ENCODE measurements at places on chromosomes 5 and 9.

DNA sequence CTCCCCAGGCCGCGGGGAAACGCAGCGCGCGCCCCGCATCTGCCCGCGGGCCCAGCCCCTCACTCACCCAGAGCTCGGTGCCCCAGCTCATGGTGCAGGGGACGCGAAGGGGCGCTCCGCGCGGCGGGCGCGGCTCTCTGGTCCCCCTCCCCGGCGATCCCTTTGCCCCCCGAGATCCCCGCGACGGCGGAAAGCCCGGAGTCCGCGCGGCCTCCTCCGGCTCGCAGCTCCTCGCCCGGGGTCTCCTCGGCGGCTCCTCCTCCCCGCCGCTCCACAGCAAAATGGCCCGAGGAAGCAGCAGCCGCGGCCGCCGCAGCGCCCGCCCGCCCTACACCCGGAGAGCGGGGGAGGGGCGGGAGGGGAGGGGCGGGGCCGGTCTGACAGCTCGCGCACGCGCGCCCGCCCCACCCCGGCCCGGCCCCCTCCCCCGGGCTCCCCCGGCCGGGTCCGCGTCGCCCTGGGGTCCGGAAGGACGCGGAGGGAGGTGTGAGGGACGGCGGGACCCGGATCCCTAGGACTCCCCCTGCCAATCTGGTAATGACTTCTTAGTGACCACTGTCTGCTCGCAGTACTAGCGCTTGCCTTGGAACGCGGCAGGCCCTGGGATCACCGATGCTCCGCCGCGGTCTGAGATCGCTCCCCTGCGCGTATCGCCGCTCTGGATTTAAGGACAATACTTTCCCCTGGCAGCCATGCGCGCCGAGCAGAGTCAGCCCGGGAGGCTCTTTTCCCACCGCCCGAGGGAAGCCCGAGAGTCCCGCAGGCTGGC is at the start of gene FNBP1:
Gene FNBP1 (minus strand): TSS at position 305 of the 769 bp plus-strand sequence. CDS start 214 bp downstream, at position 91.
- peak; percentile 76 for DNase-seq

GRCh38 chr5:35096216-35096615 is 48.5 kb upstream of the AGXT2 start:
- DNase-seq = no peak

- no peak for DNase-seq
These were observed 72.5 kb downstream of the AP3B1 start for GRCh38 chr5:78221964-78222451.

- DNase-seq = no peak
These were observed 1.8 kb downstream of the PTGER4 start for GRCh38 chr5:40681363-40682153.

DNA sequence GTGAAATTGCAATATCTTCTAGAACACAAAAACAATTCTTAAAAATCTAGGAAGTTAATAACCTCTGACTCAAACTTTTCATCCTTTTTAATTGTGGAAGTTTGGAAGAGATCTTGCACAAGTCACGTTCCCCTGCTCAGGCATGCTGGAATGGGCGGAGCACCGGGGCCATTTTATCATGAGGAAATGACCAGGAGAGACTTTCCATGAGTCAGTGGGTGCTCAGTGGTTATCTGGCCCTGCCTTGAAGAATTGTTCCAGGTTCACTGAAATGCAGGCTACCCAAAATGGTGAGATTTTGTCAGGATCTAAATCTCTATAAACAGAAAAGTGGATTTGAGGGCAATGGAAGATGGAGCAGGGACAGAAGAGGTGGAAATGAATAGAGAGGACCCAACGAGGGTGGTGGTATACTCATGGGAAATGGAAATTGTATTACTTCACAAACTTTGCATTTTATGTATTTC is 61.2 kb downstream of the FYB1 start:
- no peak for DNase-seq

DNA sequence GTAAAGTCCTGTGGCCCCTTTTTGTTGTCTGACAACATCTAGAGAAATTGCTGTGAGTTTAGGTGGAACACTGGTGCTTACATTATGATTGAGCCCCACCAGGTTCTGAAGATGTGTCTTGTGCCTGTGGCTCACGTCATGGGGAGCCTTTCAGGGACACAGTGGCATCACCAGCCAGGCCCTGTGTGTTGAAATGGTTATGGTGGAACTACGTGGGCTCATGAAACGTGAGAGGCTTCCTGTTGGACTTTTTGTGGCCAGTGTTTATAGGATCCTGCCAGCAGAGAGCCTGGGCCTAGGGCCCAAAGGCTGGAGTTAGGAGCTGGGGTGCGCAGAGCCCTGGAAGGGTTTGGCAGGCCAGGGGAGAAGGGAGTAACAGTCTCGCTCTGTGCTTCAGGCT is 46.8 kb downstream of the TENT4A start:
- DNase-seq = no peak

DNA sequence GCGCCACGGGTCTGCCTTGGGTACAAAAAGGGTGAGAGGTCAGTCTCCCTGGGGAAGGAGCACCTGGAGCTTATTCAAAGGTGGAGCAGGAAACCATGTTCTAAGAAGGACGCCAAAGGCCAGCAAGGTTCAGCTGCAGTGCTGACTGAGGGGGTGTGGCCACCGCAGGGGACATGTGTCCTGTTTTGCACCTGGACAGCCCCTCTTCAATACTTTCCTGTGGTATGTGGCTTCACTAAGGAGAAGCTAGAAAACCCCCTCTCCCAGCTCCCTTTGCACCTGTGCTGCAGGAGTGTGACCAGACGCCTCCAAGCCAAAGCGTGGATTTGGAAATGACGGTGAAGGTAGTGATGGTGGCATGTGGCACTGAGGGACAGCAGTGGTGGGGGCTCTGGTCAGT is 23.6 kb downstream of the TRIM14 start:
- no peak for DNase-seq

DNA sequence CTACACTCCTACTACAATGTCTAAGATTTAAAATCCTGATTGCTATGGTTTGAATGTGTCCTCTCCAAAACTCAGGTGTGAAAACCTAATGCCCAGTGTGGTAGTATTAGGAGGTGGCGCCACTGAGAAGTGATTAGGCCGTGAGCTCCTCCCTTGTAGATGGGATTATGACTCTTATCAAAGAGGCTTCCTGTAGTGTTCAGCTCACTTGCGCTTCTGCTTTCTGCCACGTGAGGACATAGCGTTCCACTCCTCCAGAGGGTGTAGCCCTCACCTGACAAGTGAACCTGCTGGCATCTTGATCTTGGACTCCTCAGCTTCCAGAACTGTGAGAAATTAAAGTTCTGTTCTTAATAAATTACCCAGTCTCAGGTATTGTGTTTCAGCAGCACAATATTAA is 33.0 kb upstream of the WHRN start:
- no peak for DNase-seq

- no peak for DNase-seq
These were observed 52.1 kb downstream of the C6 start for GRCh38 chr5:41161271-41161670.

- DNase-seq = no peak
These were observed 114.4 kb downstream of the MAST4 start for GRCh38 chr5:66710557-66711088.

DNA sequence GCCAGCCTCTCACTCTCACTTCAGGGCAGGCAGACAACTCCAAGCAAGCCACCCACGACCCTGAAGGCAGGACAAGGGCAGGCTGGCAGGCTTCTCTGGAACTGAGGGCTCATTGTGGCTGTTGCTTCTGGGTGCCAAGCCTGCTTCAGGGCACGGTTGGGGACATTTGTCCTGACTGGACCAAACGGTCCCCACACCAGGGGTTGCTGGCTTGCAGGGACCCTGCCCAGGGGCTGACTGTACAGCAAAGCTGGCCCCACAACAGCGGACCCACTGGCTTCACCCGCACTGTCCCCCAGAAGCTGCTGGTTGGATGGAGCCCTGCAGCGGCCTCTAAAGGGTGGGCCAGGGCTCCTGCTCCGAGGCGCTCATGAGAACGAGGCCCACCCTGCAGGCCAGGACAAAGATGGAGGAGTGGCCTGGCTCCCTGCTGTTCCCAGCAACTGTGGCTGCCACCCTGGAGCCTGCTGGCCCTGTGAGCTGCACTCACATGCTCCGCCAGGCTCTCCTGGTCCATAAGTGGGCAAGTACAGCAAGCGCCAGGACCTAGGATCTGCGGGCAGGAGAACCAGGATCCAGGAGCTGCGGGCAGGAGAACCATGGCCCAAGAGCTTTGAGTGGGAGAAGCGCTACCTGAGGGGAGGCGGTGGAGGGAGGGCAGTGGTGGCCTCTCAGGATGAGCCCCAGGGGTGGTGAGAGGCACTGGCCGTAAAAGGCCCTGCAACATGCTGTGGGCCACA is 34.4 kb upstream of the NSMF start:
- DNase-seq = no peak

DNA sequence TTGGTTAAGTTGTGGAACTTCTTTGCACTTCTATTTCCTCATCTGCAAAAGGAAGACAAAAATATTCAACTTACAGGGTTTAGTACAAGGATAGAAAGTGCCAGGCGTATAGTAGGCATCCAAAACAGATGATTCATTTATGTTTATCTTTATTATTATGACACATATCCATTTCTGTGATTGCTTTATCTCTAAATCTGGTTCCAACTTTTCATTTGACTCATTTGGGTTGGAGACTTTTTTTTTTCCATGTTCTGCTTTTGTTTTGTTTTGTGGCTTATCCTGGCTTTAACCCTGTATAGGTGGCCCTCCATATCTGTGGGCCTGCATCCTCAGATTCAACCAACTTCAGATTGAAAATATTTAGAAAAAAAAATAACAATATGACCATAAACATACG is 186.7 kb upstream of the SLC24A2 start:
- DNase-seq = no peak

GRCh38 chr5:172009536-172010270 is 3.3 kb upstream of the FBXW11 start:
- DNase-seq = no peak

DNA sequence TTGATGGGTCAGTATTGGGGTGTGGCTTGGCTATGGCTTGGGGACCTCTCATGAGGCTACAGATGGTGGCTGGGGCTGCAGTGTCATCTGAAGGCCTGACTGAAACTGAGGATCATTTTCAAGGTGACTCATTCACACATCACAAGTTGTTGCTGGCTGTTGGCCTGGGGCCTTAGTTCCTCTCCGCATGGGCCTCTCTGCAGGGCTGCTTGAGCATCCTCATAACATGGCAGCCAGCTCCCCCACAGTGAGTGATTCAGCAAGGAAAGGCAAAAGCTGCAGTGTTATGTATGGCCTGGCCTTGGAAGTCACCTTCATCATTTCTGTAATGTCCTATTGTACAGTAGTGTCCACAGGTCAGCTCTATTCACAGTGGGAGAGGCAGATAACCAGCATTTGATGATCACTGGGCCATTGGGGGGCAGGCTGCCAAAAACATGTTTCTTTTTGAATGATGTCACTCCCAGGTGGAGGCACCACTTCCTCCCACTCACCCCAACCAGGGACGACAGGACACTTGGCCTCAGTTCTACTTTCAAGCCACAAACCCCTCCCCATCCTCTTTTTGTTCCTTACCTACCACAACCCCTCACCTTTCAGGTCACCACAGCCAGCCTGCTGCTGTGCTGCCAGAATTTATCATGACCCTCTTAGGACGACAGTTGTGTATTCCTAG is 14.4 kb downstream of the FGD3 start:
- DNase-seq = no peak

GRCh38 chr5:154369682-154370081 is 76.1 kb upstream of the SAP30L start:
- no peak for DNase-seq
